ENCODE measurements at places on chromosomes 6 and 20.

DNA sequence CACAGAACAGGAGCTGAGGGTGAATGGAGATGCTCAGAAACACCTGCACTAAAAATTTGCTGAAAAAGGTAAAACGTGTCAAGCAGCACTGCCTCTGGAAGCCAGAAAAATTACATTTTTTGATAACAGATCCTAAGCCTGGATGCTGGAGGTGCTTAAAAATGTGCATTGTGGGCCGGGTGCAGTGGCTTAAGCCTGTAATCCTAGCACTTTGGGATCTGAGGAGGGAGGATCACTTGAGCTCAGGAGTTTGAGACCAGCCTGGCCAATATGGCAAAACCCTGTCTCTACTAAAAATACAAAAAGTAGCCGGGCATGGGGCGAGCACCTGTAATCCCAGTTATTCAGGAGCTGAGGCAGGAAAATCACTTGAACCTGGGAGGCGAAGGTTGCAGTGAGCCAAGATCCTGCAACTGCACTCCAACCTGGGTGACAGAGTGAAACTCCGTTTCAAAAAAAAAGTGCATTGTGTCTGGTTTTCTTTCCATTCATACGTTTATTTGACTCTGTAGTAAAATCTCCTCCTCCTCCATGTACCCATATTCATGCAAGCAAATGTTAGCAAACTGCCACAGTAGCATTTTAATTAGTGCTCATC lies 587 bp upstream of the BTN3A1 start:
- no peak for DNase-seq

GRCh38 chr6:148005806-148006205 lies 336.8 kb upstream of the SASH1 start:
- no peak for DNase-seq

DNA sequence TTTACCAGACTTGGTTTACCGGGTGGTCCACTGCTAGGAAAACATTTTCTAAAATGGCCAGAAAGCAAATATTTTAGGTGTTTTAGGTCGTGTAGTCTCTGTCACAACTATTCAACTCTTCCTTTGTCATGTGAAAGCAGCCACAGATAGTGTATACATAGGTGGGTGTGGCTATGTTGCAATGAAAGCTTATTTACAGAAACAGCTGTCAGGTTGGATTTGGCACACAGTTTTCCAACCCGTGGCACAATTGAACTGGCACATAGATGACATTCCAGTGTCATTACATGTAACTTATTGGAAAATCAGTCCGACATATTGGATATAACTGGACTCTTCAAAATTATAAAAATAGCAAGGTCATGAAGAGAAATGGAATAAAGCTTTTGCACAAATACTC lies 68.9 kb upstream of the KCNQ5 start:
- peak; percentile 25 for DNase-seq

DNA sequence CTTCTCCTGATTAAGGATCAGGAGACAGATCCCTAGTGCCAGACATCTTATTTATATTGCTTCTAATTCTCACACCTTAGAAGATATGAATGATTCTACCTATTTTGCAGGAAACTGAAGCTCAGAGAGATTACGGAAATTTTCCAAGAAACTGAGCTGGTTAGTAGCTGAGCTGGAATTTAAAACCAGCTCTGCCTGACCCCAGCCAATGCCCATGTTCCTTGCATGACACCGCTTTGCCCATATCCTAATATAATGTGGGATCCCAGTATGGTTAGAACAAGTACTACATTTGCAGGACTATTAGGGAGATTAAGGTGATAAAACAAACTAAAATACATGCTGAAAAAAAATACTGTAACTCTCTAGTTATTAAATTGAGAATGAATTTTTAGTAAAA lies 1.9 kb downstream of the TMEM30A start:
- DNase-seq = no peak

DNA sequence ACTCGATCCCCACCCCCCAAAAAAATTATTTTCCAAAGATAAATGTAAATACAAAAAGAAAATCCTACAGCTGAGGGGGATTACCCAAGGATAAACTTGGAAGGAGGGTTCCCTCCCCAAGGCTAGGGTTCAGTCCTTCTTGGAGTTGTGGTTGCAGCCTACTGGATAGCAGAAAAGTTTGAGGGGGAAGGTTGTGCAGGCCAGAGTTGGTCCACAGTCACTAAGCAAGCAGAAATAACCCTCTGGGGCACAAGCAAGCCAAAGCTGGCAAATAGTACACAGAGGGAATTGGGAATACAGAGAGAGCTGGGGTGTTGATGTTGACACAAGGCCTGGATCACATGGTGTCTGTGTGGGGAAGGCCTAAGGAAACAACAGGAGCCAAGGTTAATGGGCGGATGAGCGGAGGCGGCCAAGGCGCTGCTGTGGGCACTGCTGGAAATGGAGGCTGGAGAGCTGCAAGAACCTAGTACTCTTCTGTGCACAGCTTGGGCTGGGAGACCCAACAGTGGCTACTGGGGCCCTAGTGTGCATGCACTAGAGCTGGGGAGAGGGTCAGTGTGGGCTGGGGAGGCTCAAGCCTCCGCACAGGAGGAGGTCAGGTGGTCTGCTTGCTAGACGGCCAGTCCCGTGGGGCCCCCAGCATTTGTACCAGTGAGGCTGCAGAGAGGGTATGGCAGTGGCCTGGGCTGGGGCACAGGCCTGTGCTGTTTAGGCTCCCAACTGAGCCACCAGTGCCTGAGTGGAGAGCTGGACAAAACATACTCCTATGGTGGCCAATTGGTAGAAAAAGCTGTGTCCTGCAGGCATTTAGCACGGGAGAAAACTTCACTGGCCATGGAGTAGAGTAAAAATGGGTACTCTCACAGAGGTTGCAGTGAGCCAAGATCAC lies 5.5 kb upstream of the SNRPB start:
- no peak for DNase-seq

DNA sequence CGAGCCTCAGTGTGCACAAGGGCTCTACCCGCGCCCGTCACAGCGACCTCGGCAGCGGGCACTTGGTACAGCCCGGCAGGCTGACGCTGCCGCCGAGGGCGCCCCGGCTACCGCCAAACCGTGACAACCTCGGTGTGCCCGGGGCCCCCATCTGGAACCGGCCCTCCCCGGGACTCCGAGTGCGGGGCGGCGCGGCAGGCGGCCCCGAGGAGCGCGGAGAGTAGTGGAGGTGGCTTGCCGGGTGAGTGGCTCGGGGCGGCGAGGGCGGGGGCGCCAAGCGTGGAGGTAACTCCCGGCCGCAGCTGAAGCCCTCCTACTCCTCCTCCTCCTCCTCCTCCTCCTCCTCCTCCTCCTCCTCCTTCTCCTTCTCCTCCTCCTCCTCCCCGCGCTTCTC lies at the start of gene ISM1:
ISM1 (plus strand) TSS at position 371 of the 394 bp plus-strand sequence. CDS start 503 bp downstream, outside the sequence.
- DNase-seq = no peak

GRCh38 chr6:35089935-35090505 lies 51.1 kb downstream of the TCP11 start:
- DNase-seq = no peak

- no peak for DNase-seq
These were observed 24.6 kb upstream of the CCDC167 start for GRCh38 chr6:37524025-37524969.

DNA sequence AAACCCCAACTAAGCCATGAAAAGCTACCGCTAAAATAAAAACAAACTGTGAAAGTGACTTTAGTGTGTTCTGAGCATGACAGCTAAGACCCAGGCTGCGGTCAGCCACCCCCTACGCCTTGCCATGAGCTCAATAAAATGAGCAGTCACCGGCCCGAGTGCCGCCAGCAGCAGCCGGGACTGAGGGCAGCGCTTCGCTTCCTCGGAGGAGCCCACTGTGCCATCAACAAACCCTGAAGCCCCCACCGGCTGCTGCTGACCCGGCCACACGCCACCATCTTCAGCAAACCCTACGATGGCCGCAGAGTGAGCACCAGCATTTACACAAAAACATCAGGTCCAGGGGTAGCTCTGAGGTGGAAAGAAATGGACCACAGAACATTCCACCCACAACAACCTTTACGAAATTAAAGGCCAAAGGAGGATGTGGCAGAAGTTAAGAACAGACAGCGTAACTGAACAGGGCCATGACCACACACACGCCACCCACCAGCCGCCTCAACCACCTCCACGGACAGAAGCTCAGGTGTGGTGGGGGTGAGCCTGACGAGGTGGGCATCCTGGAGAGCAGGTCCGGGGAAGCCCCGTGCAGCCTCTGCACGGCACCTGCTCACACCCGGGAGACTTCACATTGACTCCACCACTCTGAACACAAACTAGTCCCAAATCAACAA lies 67.0 kb downstream of the THBS2 start:
- DNase-seq = no peak

GRCh38 chr6:128899341-128900050 lies 16.6 kb downstream of the LAMA2 start:
- no peak for DNase-seq

DNA sequence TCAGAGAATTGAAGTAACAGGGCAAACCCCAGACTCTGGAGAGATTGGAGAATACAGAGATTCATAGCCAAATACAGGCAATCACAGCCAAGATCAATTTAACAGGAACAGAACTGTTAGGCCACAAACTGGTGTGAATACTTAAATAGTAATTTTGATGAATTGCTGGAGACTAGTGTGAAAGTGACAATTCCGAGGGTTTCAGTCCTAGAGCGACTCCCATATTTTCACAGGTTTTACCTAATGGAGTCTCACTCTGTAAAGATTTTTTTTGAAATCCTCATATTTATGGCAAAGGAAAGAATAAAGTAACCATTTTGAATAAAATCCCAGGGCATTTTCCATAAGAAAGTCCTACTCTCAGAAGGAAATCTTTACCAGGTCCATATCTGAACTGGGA lies 135.5 kb downstream of the MMUT start:
- no peak for DNase-seq

DNA sequence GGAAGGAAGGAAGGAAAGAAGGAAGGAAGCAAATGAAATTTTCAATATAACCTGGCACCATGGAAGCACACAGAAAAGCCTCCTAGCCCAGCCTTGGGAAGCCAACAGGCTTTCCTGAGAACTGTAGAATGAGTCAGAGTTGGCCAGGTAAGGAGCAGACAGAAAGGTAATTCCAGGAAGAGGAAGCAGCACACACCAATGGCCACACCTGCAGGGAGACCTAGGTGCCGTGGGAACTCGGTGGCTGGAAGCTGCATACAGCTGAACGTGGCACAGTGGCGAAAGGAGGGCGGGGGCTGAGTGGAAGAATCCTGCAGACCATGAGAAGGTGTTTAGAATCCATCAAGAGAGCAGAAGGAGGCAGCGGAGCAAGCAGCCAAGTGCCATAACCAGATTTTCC lies 224.8 kb upstream of the RREB1 start:
- no peak for DNase-seq

GRCh38 chr6:106773996-106774629 lies 144.7 kb downstream of the QRSL1 start:
- no peak for DNase-seq

- no peak for DNase-seq
These were observed at the start of gene CD24 for GRCh38 chr6:106974336-106974998. Gene CD24 (minus strand): TSS chr6:106974729. CDS start chr6:106974646, 83 bp downstream.

DNA sequence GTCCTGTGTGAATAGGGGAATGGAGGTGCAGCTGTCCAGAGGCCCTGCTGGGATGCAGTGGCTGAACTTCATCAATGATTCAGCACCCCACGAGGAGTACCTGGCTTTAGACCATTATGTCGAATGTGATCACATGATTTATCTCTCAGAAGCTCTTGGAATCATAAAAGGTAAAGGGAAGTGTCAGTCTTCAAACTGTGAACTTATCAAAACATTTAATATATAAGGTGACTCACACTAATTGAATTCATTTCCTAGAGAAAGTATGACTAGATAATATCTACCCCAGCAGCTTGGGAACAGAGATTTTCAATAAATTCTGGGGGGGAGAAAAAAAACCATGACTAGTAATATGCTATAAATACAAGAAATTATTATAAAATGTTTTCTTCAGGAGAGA lies 29.5 kb downstream of the ALDH8A1 start:
- DNase-seq = no peak

DNA sequence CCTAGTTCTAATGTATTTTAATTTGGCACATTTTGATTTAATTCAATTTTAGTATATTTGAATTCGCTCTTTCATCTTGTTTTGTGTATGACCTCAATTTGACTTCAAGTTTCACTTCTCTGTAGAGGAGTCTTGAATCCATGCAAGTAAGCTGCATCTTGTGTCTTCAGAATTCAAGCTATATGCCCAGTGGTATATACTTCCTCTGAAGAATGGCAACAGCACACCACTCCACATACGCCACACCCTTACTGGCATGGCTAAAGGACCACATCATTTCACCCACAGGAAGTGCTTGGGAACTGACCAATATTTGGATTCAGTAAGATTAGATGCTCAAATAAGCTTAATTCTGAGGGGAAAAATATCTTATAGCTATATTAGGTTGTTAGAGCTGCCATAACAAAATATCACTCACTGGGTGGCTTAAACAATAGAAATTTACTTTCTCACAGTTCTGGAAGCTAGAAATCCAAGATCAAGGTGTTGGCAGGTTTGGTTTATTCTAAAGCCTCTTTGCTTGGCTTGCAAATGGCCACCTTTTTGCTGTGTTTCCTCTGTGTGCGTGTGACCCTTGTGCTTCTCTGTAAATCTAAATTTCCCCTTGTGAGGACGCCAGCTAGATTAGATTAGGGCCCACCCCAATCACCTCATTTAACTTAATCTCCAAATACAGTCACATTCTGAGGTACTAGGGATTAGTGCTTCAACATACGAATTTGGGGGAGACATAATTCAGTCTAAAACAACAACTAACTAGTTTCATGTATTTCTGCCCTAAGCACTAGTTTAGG lies 2.8 kb upstream of the ASF1A start:
- DNase-seq = no peak

GRCh38 chr20:20022498-20022897 lies 5.3 kb downstream of the NAA20 start:
- no peak for DNase-seq

GRCh38 chr20:51934301-51935002 lies 132.1 kb upstream of the SALL4 start:
- DNase-seq = no peak

- DNase-seq = no peak
These were observed 336.0 kb upstream of the DEFB115 start for GRCh38 chr20:30921286-30922071.

- DNase-seq = no peak
These were observed 1050.0 kb downstream of the EPHA7 start for GRCh38 chr6:92369309-92369708.

DNA sequence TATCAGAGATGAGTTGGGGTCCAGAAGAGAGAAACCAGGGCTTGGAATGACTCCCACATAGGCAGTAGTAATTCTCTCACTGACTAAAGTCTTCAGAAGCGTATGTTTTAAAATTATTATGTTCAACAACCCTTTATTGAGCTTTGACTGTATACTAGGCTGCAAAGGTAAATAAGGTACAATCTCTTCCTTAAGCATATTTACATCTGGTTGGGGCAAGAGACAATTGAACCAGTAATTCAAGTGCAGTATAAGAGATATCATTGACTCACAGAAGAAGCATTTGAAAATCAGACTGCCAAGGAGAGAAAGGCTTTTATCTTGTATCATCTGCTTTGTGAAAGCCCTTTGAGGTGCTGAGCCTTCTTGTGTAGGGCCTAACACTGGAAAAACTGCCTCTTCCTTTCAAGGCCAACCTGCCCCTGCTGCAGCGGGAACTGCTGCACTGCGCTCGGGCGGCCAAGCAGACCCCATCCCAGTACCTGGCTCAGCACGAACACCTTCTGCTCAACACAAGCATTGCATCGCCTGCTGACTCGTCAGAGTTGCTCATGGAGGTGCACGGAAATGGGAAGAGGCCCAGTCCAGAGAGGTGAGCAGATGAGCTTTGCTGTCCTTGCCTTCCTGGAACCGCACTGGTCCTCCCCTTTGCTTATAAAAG lies 39.3 kb upstream of the C20orf144 start:
- DNase-seq = no peak

- no peak for DNase-seq
These were observed 3.2 kb downstream of the CUTA start for GRCh38 chr6:33414592-33415271.
